NCI-H2081 treated with DMSO at 0.1 percent for 48 hours (cell line): ENCODE measurements at places on chromosomes 5 and 9.

GRCh38 chr5:35478856-35479682, 138.6 kb upstream of the SPEF2 start:
- DNase-seq: no peak

- peak; percentile 20 for DNase-seq
Measured at GRCh38 chr9:101229606-101230005, 155.2 kb downstream of the BAAT start.

- no peak for DNase-seq
Measured at GRCh38 chr5:172288465-172288864, 4.9 kb upstream of the UBTD2 start.

GRCh38 chr9:131744720-131745201, 4.9 kb upstream of the RAPGEF1 start:
- DNase-seq: no peak

DNA sequence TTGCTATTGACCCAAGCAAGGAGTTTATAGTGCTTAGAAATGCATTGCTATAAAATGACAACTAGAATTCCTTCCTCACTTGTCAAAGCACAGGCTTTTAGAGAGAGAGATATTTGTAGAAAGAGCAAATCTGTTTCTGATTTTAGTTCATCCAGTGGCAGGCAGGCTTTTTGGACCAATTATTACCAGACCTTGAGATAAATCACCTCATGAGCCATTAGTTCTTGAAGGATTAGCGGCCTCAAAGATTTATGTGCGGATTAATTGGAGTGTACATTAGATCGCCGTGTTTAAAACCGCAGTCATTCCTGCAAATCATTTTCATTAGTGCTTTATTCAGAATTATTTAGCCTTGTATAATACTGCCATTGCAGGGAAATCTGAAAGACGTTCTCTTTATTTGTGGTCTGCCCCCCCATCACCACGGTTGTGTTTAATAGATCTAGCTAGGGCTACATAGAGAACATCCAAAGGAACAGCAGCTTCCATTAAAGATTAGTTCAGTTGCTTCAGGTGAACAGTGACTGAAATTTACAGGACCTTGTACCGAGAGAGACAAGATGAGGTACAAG, 28.8 kb upstream of the TJP2 start:
- DNase-seq: no peak

- no peak for DNase-seq
Measured at GRCh38 chr5:160268121-160268520, 38.8 kb downstream of the FABP6 start.

- DNase-seq: no peak
Measured at GRCh38 chr9:73782166-73782565, 630.5 kb downstream of the ANXA1 start.

GRCh38 chr5:31664566-31664965, 25.6 kb downstream of the PDZD2 start:
- no peak for DNase-seq

GRCh38 chr9:78004478-78005229, 27.0 kb downstream of the GNAQ start:
- DNase-seq: no peak

GRCh38 chr9:81814794-81815464, 113.3 kb upstream of the SPATA31D4 start:
- no peak for DNase-seq

DNA sequence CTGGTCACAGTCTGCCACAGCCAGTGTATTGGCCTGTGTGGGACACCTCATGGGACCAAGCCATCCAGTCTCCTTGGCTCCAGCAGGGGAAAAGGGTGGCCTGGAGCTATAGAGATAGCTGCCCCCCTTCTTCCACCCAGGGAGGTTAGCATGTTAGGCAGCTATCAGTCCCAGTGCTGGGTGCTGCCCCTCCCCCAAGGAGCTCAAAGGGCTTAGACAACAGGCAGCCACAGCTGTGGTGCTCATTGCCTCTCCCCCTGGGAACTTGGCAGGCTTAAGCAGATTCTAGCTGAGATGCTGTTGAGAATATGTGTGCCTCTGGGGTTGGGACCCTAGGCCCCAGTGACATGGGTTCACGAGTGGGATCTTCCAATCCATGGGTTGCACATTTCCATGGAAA, 226.0 kb upstream of the PTGER4 start:
- no peak for DNase-seq
